ENCODE measurements at places on chromosomes 5 and 9.

- DNase-seq: no peak
Measured at GRCh38 chr9:81847181-81847915, 80.9 kb upstream of the SPATA31D4 start.

- DNase-seq: peak; percentile 22
Measured at GRCh38 chr9:104743376-104743985, 4.0 kb upstream of the NIPSNAP3A start.

GRCh38 chr9:4022435-4023067, 277.3 kb downstream of the GLIS3 start:
- DNase-seq: no peak

DNA sequence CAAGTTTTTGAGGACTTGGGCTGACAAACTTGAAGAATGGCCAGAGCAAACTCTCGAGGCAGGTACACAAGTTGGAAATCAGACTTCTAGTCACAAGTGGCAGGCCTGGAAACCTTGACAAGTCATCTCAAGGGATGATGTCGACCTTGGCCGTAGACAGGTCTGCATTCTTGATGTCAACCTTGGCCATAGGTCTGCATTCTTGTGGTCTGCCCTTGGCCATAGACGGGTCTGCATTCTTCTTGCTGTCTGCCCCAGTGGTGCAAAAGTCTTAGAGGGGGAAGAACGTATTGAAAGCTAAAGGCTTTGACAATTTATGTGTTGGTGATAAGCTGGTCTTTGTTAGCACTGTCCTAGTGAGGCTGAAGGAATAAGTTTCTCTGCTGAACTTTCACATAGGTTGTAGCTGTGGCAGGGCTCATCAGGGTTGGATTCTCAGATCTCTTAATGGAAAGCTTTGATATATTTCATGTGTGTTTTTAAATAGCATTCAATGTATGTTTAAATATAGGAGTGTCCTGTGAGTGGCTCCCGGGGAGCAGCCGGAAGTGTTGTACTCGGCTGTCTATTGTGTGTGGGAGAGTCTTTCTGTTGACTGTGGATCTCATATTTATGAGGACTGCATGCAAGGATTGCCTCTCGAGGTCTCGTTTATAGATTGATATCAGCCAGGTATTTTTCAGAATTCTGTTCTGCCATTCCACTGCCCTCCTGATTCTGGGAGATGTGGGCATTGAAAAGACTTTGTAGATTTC, 27.0 kb downstream of the SUB1 start:
- DNase-seq: peak; percentile 28

GRCh38 chr5:148988328-148988727, 74.5 kb downstream of the SH3TC2 start:
- no peak for DNase-seq

- DNase-seq: no peak
Measured at GRCh38 chr5:75948438-75948837, 134.7 kb upstream of the SV2C start.

Data from NCI-H1092 (cell line).